Tibial artery (tissue), 4 donors: ENCODE measurements at places on chromosomes 12 and 14.

DNA sequence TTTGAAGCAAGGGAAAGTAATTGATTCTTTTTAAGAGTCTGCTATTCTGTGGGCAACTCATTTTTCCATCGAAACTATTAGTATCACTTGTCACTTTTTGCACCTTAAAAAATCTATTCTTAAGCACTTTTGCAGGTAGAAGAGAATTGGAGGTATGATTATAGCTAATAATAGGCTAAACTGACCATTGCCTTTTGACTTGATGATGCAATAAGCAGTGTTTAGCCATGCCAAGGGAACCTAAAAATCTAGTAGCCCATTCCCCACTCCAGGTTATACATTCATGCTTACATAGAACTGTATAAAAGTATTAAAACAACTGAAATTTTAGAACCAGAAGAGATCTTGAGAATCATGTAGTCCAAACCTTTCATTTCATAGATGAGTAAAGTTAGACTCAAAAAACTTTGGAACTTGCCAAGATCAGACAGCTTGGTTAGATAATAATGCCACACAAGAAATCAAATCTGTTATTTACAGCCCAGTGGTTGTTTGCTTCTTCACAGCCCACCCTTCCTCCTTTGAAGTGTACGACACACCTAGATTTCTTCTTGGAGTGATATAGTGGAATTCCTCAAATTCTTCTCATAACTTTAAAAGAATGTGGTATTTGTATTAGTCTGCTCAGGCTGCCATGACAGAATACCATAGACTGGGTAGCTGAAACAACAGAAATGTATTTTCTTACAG, 21.7 kb upstream of the GARIN2 start:
- H3K4me1 ChIP-seq: no peaks in the 10 kb centered on the region
- H3K4me3 ChIP-seq: no peak overlapping the region
- no peak for DNase-seq
- no peak overlapping the region for H3K27ac ChIP-seq
- H3K27me3 ChIP-seq: no peaks in the 10 kb centered on the region

DNA sequence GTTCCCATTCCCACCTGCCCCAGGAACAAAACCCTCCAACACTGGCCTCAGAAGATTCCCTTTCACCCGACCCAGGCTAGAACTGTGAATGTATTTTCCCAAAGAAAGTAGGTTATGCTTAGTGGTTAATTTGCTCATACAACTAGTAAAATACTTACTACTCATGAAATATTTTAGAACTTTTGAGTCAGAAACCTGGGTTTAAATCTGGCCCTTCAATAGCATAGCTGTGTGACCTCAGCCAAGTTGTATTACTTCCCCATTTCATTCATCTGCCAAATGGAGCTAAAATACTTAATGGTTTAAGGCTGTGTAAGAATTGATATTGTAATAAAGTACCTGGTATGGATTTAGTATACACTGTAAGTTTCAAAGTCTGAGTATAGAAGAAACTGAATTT, 69.1 kb upstream of the DNM1L start:
- no peak overlapping the region for H3K4me3 ChIP-seq
- DNase-seq: no peak
- peaks cover 78% of the 10 kb centered on the region for H3K36me3 ChIP-seq
- H3K27ac ChIP-seq: no peak overlapping the region
- no peaks in the 10 kb centered on the region for H3K27me3 ChIP-seq
- H3K4me1 ChIP-seq: no peaks in the 10 kb centered on the region

GRCh38 chr12:111171345-111171744, 197.6 kb downstream of the PHETA1 start:
- no peaks in the 10 kb centered on the region for H3K4me1 ChIP-seq
- no peak overlapping the region for H3K4me3 ChIP-seq
- H3K27ac ChIP-seq: no peak overlapping the region
- no peak for DNase-seq
- H3K27me3 ChIP-seq: no peaks in the 10 kb centered on the region

GRCh38 chr14:74826574-74826973, 49.4 kb downstream of the PROX2 start:
- no peaks in the 10 kb centered on the region for H3K4me1 ChIP-seq
- no peak for DNase-seq
- H3K27ac ChIP-seq: no peak overlapping the region

DNA sequence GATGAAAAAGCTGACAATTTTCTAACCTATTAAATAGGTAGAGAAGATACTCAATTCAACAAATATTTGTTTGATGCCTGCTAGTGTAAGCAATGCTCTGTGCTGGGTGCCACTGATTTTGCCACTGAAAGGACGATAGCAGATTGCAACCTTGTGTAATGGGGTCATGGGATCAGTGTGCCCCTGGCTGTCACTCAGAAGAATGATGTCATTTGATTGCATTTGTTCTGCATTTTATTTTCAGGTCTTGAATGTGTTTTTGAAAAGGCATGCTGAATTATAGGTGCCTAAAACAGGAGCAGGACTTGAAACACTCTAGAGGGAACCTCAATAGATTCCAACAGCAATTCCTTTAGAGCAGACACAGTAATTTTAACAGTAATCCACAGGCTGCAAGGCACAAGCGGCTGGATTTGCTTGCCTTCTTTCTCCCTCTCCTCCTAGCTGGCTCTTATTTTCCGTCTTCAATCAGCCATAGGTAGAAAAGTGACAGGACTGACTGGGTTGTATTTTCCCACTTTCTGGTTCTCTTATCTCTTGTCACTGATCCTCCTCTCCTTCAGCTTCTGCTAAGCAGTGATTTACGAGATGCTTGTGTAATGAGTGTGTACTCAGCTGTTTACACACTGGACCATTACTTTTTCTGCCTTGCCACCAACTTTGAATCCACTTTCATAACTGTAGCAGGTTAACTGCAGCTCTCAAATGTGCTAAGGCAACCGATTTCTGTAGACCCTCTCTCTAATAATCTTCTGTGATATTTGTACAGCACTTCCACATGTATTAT, 4.1 kb downstream of the PLXNC1 start:
- H3K27me3 ChIP-seq: no peaks in the 10 kb centered on the region
- H3K27ac ChIP-seq: no peak overlapping the region
- H3K4me1 ChIP-seq: no peaks in the 10 kb centered on the region
- H3K36me3 ChIP-seq: no peaks in the 10 kb centered on the region
